ENCODE measurements at places on chromosomes 4 and X. TPM values are rescaled to one million over a fixed set of nuclear protein-coding genes. Genes with fewer than 3 reads are reported as not detected.

DNA sequence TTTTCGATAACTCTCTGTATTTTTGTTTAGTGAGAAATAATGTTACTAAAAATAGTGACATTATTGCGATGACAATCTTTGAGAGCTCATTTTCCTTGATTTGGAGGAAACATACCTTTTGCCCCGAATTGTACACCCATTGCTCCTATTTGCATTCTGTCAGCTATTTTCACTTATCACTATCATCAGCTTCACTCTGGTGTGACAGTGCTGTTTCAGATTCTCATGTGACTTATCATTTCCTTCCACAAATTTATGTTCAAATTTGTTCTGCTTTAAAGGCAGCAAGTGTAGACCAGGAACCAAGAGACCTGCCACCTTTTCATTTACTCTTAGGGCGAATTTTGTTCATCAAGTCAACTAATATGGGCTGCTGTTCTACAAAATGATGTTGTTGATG, 179.4 kb downstream of the RBM46 start:
- DNase-seq: no peak

- no peak for DNase-seq
Observed at GRCh38 chr4:65344278-65344825, 325.9 kb downstream of the EPHA5 start.

DMD gene
- 4.1 TPM for total RNA-seq

DNA sequence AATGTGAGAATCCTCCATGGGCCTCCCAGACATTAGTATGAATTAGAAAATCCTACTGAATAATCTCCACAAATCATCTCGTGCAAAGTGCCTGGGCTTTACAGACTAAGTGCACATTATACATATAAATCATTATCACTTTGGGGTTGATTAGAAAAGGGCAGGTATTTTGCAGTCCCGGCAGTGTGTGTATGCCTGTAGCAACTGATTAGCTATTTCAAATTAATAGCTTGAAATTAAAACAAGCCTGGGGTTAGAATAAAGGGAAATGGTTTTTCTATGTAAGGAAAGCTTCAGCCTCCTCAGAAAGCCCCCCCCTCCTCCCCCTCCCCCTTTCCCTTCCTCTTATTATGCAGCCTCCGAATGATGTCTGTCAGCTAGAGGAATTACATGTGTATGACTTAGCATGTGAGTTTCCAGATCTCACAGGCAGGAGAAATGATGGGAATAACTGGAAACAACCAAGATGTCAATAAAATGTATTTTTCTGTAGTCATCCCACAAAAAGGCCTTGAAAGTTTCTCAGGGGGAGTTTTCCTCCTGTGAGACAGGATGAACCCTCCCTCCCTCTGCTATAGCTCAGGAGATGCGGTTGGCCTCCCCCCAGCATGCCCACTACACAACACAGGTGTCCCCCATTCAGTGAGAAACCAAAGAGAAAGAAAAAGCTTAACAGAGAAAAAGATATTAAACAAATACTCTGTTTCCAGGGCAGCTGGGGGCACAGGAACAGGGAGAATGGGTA, 41.2 kb upstream of the RASGEF1B start:
- no peak for DNase-seq

DNA sequence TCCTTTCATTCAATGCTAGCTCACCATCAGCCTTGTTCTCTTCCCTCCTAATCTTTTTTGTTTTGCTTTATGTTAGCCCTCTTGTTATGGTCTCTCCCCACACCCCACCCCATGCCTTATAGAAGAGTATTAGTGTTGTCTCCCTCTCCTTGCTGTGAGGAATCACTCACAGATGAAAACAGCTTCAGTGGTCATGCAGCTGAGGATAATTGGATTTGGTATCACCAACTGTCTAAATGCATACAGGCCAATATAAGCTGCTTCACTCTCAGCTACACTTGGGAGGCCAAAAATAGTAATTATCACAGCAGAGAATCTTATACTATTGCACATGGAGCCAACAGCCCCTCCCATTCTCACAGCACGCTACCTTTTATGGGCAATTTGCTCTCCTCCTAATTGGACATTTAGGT, 494.6 kb upstream of the FAM241A start:
- DNase-seq: no peak

- peak; percentile 73 for DNase-seq
Observed at GRCh38 chr4:20603671-20604313, 96.5 kb upstream of the PACRGL start.

SSX3 gene
- not detected for total RNA-seq

- DNase-seq: no peak
Observed at GRCh38 chrX:37958525-37959211, 47.7 kb upstream of the SYTL5 start.

- no peak for DNase-seq
Observed at GRCh38 chrX:78957049-78957767, 12.0 kb downstream of the P2RY10 start.

DNA sequence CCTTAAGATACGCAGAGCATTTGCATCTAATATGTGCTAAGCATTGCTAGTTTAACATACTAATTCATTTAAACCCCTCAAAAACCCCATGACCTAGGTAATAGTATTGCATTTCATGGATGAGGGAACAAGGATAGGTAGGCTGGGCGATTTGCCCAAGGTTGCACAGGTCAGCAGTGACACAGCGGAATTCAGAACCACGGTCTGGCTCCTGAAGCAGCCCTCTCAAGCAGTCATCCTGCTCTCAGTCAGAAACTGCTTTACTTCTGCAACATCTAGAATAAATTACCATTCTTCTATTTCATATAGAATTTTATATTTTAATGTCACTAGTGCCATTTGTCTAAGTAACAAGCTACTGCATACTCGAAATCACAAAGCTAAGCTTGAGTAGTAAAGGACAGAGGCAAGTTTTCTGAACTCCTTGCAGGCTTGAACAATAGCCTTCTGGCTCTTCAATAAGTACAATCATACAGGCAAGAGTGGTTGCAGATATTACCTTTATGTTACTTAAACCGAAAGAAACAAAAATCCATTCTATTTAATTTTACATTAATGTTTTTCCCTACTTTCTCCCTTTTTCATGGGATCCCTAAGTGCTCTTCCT, 555 bp upstream of the SPP1 start:
- DNase-seq: peak; percentile 49

- peak; percentile 83 for DNase-seq
Observed at GRCh38 chrX:71118032-71118984, at the start of gene MED12. TSS of gene MED12 (plus strand) at chrX:71118596. CDS start at chrX:71118755, 159 bp downstream.

- DNase-seq: no peak
Observed at GRCh38 chr4:42512226-42512625, 114.9 kb downstream of the SHISA3 start.

ADH6 gene
- not detected for total RNA-seq

FAM241A gene
- 1.2 TPM for total RNA-seq

DNA sequence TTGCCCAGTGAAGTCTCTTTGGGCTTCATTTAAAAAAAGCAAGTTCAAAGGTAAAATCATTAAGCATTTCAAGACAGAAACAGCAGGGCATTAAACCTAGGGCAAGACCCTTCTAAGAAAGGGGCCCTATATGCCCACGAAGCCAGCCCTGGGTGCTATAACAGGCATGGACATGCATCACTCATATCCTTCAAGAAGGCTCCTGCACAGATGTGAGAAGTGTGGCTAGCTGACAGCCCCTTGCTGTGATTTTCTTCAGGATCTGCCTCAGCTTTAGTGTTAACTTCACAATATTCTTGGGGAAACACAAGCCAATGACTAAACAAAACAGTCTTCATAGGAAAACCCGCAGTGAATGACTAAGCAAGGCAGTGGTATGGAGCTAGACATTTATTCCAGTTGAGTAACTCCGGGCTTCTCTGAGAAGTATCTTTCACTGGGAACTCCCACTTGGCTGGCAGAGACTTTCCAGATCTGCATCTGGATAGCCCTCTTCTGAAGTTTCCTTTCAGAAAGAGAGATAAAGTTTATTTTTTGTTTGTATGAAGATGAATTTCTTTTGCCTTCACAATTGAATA, 11.9 kb upstream of the MAOA start:
- peak; percentile 85 for DNase-seq

PNMA6F gene
- not detected for total RNA-seq

GRCh38 chrX:96979766-96980165, 96.1 kb downstream of the RPA4 start:
- DNase-seq: no peak

GRCh38 chr4:62881901-62882300, 1527.3 kb downstream of the TECRL start:
- peak; percentile 54 for DNase-seq

DNA sequence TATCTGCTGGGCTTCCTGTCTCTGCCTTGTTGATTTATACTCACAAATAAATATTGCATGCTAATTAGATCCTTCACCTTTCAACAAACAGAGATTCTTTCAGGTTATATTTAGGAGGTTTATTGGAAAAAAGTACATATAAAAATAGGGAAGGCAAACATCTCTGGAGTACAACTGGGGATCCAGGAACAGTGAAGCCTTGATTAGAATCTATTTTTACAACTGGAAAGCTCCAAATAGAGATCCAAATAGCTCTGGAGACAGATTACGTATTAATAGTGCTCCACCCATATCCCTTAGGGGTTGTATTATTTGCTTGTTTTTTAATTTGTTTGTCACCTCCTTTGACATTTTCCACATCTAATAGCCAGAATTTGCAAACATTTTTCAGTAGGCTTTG, 46.9 kb upstream of the MAP9 start:
- DNase-seq: no peak

- peak; percentile 93 for DNase-seq
Observed at GRCh38 chrX:46582966-46583365, 9.4 kb downstream of the CHST7 start.

DNA sequence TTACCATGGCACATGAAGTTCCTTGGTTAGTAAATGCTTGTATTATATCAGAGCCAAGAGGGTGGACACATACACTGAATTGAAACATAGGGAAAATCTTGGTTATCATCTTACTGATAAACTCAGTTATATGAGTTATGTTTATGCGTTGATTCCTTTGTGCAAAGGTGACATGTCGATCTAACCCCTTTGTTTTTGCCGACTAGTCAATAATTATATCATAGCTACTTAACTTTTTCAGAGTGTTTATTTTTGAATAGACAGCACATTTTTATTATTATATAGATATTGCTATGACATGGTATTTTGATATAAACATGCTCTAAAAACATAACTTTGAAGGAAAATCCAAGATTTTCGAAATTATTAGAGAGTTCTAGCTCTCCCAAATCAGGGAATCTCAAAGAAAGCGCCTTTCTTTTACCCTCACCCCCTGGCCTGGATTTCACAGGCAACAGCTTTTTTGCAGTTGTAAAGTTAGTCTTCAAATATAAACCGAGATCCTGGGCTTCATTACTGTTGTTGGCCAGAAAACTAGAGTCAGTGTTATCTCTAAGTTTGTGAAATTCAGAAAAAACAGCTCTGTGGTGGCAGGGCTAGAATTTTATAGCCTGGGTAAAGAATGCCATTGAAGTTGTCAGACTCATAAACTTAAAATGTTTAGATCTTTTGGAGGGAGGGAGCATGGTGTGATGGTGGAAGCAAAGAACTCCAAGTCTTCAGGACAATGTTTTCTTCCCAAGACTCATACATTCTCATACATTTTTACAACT, 45.8 kb upstream of the PITX2 start:
- DNase-seq: no peak

NOX1 gene
- not detected for total RNA-seq

DNA sequence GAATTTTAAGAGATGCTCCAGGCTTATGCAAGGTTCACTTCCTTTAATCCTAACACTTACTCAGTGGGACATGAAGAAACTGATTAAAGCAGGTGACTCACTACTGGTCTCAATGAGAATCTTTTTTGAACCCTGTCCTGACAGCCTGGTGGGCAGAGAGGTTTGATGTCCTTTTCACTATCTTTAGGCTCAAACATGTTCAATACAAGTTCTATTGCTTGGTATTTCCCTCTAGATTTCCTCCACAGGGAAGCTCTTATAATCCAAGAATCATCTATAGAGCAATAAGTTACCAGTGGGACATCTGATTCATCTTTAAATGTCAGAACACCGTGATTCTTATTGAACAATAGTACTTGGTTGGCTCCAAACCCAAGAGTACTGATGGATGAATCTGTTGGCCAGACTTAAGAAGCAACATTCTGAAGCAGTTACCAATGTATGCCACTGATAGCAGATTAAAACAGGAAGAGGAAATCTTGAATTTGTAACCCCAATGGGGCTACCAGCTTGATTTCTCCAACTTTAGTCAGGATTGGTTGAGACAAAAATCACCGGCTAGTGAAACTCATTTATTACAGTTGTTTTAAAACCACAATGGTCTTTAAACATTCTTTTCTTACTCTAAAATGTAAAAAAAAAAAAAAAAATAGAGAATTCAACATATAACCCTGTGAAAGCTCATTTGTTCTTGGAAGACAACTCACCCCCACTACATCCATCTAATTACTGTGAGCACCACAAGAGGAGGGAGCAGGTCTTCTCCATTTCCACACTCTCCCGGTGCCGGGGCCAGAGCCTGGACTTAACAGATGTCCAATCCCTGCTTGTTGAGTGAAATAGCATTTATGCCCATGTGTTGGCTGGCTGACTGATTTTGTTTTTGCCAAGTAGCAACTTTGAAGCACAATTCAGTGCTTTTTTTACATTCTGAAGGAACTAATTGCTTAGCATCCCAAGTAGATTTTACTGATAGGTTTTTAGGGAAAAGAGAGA, 43.3 kb downstream of the FGFBP1 start:
- peak; percentile 90 for DNase-seq

GRCh38 chrX:71634366-71634765, 16.1 kb upstream of the CXCR3 start:
- DNase-seq: no peak

TKTL2 gene
- not detected for total RNA-seq

PARM1 gene
- 0.77 TPM for total RNA-seq

F8A2 gene
- total RNA-seq: not detected

GRCh38 chr4:37726666-37727065, 40.5 kb upstream of the RELL1 start:
- peak; percentile 69 for DNase-seq

Measured in fibroblast of lung (primary cell).